Body of pancreas (tissue), 4 donors: ENCODE measurements at places on chromosomes 3 and 15. TPM values are rescaled to one million over a fixed set of nuclear protein-coding genes. Genes with fewer than 3 reads are reported as not detected.

The ZNF620 gene
- total RNA-seq: 2.6 TPM

The DLL4 gene
- 0.33 TPM for total RNA-seq

The TTLL13 gene
- total RNA-seq: not detected

DNA sequence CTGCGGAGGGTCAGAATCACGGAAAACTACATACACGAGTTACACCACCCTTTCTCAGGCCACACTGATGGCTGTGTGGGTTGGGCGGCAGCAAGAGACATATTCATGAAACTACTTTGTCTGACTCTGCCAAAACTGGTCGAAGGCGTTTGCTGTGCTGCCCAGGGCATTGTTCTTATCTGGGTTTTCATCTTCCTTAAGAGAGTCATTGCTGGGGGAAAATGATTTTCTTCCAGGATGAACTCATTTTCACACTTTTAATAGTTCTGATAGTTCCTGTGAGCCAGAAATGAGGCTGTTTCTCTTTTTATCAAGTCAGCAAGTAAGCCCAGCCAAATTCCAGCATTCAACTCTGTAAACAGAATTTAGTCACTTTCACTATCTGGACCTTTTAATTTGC lies 47.6 kb downstream of the TRIM71 start:
- H3K4me3 ChIP-seq: no peak overlapping the region
- no peaks in the 10 kb centered on the region for H3K36me3 ChIP-seq
- no peaks in the 10 kb centered on the region for H3K4me1 ChIP-seq
- H3K27me3 ChIP-seq: no peaks in the 10 kb centered on the region

DNA sequence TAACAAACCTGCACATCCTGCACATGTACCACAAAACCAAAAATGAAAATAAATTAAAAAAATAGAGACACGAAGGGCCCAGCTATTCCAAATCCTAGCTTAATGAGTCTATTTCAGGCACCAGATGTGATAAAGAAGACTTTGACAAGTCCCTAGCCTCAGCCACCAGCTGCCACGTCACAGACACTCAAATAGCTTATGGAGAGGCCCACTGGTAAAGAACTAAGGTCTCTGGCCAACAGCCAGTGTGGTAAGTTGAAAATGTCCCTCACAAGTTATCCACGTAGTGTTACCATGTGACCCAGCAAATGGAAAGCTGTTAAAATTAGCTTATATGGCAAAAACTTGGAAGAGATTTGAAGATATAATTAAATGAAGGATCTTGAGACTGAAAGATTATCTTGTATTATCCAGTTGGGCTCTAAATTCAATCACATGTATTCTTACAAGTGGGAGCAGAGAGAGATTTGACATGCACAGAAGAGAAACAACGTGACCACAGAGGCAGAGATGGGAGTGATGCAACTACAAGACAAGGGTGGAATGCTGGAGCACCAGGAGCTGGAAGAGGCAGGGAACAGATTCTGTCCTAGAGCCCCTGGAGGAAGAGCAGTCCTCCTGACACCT lies 10.9 kb downstream of the ACSBG1 start:
- DNase-seq: no peak
- H3K27ac ChIP-seq: no peak overlapping the region
- H3K36me3 ChIP-seq: no peaks in the 10 kb centered on the region
- H3K27me3 ChIP-seq: no peaks in the 10 kb centered on the region
- peaks cover 7% of the 10 kb centered on the region for H3K4me1 ChIP-seq

GRCh38 chr3:64426551-64426950 lies 201.3 kb upstream of the PRICKLE2 start:
- no peak overlapping the region for H3K4me3 ChIP-seq
- no peaks in the 10 kb centered on the region for H3K4me1 ChIP-seq
- no peaks in the 10 kb centered on the region for H3K36me3 ChIP-seq
- DNase-seq: no peak
- no peaks in the 10 kb centered on the region for H3K27me3 ChIP-seq

DNA sequence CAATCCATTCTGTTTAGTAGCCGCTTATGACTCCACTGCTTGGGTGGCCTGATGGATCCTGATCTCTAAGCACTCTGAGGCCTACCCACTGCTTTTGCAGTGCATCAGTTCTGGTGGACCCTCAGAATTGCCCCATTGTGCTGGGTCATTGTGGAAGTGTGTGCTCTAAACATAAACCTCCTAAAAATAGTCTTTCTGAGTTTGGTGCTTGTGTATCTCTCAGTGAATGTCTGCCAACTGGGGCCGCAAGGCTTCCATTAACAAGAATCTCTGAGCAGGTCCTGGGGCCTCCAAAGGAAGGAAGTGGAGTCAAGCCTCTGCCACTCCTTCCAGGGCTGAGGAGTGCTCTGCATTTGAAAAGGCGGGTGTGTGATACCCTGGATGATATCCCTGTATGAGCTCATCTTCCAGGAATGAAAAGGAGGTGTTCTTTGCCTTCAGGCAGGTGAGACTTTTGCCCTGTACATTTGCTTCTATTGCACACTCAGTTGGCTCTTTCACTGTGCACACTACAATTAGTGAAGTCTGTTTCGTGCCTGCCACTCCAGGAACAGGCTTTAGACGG lies 80.0 kb upstream of the CACNA2D3 start:
- H3K4me1 ChIP-seq: peaks cover 24% of the 10 kb centered on the region
- DNase-seq: no peak
- H3K36me3 ChIP-seq: no peaks in the 10 kb centered on the region
- H3K4me3 ChIP-seq: no peak overlapping the region
